ENCODE measurements at places on chromosomes 2 and 18.

DNA sequence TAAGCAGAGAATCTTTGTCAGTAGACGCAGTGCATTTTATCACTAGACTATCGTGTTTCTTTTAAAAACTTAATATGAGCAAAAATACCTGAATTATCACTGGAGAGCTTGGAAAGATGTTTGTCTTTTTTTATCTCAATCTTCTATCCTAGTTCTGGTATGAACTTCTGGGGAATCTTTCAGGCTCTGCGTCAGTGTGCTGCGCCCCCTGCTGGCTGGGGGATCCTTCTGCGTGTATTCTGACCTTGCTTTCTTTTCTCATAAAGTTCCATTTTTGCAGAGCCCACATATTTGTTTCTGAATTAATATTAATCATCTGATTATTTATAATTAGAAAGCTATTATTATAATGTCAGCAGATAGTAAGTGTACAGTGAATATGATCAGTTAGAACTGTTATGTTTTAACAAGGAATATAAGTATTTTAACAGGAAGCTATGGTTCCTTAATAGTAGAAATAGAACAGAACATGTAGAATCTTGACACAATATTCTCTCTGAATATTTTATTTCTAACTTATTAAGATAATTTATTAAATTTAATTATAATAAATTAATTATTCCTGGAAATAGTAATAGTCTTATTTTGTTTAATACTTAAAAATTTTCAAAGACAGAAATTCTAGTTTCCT, 945.0 kb upstream of the CRIM1 start:
- peak; percentile 66 for DNase-seq

- DNase-seq: no peak
These were observed 53.8 kb downstream of the GULP1 start for GRCh38 chr2:188345426-188345825.

- DNase-seq: no peak
These were observed 115.9 kb downstream of the UPP2 start for GRCh38 chr2:158217593-158217992.

DNA sequence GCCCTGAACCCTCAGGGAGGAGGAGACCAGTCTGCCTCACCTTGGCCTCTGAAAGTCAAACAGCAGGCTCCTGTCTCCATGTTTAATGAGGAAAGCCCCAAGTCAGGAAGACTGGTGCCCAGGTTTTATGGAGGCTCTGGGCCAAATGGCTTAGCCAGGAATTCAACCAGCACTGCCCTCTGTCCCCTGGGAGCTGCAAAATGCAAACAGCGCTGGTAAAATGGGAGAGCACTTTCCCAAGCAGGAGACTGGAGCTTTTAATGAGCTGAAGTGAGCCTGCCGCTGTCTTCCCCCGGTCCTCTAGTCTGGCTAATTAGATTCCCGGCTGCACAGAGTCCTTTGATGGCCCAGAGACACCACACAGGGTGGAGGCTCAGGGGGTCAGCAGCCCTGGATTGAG, 276.0 kb upstream of the TRIB2 start:
- peak; percentile 90 for DNase-seq

DNA sequence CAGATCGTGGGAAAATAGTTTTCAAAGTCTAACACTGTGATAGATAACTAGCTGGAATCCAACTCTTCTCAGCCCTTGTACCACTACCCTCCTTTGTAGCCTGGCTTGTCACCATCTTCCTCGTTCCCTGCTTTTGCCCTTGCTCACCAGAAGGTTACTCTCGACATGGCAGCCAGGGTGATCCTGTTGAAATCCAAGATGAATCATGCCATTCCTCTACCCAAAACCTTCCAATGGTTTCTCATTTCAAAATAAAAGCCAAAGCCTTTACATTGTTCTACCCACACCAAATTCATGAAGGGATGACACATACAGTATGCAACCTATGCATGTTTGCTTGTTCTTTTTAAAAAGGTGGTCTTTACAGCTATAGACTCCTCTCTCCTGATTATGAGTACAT, 45.7 kb downstream of the STAT4 start:
- no peak for DNase-seq

DNA sequence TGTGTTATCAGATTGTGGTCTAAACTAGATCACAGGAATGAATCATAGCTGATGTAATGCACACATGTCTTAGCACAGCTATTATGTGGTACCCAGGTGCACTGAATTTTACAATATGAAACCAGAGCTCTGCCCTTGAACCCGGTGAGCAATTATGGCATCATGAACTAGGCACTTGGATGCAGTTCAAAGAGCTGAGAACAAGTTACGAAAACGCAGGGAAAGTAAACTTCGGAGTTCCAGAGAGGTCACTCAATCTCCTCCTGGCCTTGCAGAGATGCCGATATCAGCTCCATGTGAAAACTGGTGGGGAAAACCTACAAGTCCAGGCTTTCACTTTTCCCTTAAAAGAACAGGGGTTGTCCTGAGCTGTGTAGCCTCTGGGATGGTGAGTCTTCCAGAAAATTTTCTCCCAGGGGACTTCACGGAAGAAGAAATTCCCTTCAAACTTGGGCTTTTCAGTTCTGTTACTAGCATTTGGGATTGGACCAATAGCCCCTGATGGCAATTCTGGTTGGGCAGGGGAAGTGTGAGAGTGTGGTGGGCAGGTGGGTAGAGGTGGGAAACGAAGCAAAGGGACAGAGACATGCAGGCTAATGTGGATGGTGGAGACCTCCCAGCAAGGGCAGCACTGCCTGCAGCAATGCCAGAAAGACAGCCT, 71.1 kb upstream of the SH3BP4 start:
- DNase-seq: peak; percentile 32
